Dorsolateral prefrontal cortex (tissue), 122 donors: ENCODE measurements at places on chromosomes 6 and 20.

DNA sequence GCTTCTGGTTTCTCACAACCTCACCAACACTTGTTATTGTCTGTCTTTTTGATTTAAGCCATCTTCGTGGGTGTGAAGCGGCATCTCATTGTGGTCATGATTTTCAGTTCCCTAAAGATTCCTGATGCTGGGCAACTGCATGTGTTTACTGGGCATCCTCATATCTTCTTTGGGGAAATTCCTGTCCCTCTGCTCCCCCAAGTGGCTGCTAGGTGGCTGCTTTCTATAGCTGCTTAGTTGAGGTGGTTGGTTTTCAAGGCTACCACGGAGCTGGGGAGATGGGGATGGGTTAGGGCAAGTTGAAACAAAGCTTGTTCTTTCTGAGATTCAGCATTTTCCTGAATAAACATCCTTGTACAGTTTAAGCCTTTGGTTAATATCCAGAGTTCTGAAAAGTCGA lies 403.9 kb upstream of the SULF2 start:
- DNase-seq: no peak

GRCh38 chr6:106648651-106649308 lies 19.4 kb downstream of the QRSL1 start:
- DNase-seq: no peak

- DNase-seq: no peak
These were observed 42.6 kb upstream of the CNR1 start for GRCh38 chr6:88208726-88209125.

DNA sequence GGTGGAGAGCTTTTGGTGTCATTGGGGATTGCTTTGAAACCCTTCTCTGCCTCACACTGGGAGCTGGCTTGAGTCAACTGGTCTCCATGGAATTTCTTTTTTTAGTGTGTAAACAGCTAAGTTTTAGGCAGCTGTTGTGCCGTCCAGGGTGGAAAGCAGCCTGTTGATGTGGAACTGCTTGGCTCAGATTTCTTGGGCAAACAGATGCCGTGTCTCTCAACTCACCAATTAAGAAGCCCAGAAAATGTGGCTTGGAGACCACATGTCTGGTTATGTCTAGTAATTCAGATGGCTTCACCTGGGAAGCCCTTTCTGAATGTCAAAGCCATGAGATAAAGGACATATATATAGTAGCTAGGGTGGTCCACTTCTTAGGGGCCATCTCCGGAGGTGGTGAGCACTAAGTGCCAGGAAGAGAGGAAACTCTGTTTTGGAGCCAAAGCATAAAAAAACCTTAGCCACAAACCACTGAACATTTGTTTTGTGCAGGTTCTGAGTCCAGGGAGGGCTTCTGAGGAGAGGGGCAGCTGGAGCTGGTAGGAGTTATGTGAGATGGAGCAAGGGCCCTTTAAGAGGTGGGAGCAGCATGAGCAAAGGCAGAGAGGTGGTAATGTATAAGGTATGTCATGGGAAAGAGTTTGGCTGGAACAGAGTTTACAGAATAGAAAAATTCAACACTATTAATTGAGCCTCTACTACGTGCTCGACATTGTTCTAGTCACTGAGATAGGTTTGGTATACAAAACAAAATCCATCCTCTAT lies 31.2 kb downstream of the SRSF3 start:
- DNase-seq: no peak

- DNase-seq: no peak
These were observed 1.4 kb upstream of the UQCC2 start for GRCh38 chr6:33712914-33713313.

GRCh38 chr20:36404435-36404978 lies 98.4 kb downstream of the DLGAP4 start:
- DNase-seq: no peak

- no peak for DNase-seq
These were observed 41.2 kb upstream of the CHRNA4 start for GRCh38 chr20:63402181-63402859.
